ENCODE measurements at places on chromosomes 2 and 18.

DNA sequence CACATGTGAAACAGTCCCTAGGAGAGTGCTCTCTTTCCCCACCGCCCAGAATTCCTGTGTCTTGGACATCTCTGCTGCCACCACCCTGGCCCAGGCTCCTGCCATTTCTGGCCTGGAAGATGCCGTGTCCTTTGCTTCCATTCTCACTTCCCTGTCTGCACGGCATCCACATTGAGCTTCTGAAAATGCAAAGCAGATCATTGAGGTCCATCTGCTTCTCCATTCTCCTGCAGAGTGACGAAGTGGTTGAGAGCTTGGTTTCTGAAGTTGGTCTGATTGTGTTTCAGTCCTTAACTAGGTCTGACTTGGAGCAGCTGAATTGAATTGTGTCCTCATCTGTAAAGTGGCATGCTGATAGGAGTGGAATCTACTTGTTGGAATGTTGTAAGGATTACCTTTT lies 98.7 kb upstream of the MGAT5 start:
- DNase-seq = no peak

DNA sequence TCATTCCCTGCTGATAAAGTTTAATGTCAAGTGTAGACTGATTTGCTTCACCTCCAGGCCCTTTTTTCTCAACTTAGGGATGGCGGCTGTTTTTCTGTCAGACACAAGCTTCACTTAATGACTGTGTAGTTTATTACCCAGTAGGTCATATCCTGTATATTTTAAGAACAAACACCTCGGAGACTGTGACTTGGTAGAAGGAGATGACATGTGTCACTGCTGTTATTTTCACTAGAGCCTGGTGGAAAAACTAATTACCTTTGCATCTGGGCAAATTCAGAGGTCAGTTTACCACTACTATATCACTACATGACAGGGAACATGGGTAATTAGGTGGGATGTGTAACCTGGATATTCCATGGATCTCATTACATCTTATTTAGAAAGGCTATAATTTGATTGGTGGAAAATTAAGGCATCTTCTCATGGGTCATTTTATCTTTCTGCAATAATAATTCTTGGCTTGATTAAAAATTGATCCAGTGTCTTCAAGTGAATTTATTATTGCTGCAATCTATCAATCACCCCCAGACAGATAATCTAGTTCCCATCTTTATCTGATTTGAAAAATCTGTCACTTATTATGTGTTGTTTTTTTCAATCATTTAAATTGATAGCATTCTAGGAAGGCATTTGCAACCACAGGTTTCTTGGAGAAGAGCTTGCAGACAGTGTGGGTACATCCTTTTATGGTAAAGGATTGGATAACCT lies 353.8 kb upstream of the SPRED2 start:
- no peak for DNase-seq

DNA sequence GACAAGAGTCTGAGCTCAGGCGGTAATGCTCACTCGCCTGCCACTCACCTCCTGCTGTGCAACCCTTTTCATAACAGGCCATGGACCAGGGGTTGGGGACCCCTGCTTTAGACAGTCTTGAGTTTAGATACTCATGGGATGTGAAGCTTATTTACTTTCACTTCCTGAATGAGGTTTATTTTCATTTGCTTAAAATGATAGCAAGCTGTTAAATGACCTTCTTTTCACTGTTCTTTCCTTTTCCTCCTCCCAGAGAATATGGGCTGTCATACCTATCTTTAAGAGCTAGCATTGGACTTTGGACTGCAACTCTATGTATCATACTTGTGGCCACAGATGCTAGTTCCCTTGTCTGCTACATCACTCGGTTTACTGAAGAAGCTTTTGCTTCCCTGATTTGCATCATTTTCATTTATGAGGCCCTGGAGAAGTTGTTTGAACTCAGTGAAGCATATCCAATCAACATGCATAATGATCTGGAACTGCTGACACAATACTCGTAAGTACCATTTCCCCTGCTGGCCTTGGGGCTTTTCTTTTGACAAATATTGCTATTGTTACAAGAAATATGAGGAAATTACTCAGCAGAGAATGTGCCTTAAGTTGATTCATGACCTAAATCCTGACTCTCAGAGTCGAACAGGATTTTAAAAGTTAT lies 168.5 kb downstream of the DPP4 start:
- no peak for DNase-seq

DNA sequence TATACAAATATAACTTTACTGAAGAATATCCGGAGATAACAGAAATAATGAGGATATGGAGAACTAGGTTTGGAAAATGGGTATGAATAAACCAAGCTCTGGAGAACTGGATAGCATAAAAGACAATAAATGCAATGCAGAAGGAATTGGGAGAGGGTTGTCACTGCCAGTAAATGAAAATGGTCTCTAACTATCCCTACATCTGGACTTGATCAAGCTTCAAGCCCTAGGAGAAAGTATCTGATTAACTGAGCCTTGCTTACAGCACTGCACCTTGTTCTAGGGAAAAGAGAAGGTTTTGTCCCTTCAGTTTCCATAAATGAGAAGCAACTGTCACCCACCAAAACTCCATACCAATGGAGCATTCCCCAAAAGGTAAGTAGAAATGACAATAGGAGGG lies 514.6 kb upstream of the ZEB2 start:
- DNase-seq = no peak

DNA sequence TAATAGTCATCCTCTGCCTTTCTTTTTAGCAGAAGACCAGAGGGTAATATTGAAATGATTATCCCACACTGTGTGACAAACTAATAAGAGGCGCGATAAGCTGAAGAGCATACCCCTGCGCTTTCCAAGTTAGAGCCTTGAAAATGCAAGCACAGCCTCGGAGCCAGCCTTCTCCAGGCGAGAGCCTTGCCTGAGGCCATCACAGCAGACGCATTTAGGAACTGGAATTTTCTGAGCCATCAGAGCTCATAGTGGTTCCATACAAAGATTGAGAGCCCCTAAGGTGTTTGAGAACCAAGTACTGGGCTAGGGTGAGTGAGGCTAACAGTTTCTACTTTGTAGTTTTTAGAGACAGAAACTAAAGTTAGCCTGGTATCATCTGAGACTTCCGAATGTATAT lies 19.9 kb downstream of the PSMG2 start:
- DNase-seq = no peak

- DNase-seq = no peak
Observed at GRCh38 chr2:218318241-218318640, 25.9 kb upstream of the TMBIM1 start.

GRCh38 chr2:16051841-16052564 lies 111.7 kb downstream of the MYCN start:
- DNase-seq = no peak

DNA sequence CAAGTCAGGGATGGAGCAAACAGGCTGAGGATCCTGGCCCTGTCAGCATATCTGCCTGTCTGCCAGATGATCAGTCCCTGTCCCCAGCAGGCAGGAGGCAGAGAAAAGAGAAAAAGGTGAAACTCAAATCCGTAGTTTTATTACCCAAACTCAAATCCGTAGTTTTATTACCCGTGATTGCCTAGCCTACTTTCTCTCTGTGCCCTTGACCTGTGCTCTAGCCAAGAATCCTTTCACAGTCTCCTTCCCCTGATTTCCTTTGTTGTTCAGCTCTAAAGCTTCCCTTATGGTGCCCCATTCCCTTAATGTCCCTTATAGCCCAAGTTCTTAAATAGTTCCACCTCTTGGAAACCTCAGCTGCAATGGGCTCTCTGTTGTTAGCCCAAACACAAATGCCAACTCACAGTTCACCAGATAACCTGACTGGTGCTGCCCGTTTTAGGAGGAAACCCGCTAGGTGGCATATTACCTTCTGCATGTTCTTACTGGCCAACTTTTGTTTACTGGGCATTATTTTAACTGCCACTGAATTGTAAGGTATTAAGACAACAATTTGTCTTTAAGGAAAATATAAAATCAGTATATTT lies 125.7 kb upstream of the FZD5 start:
- DNase-seq = no peak

Measured in urinary bladder (tissue), 4 donors.